ENCODE measurements at places on chromosomes 3 and 15.

GRCh38 chr3:49566312-49566711 is 12.0 kb downstream of the BSN start:
- no peak for DNase-seq

DNA sequence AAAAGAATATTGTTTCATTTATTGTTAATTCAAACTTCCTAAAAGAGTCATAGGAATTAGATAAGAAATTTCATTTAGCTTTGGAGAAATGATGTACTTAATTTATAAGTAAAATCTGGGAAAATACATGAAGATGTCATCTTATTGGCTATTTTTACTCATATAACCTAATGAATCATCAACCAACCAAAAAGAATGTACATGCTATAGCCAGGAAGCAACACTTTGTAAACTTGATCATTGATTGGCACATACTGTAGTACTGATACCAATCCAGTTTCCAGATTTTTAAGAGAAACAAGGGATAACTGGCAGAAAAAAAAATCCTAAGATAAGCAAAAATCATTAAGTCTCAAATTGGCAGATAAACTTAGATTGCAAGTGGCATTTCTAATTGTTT is 207.9 kb upstream of the CDIN1 start:
- no peak for DNase-seq

DNA sequence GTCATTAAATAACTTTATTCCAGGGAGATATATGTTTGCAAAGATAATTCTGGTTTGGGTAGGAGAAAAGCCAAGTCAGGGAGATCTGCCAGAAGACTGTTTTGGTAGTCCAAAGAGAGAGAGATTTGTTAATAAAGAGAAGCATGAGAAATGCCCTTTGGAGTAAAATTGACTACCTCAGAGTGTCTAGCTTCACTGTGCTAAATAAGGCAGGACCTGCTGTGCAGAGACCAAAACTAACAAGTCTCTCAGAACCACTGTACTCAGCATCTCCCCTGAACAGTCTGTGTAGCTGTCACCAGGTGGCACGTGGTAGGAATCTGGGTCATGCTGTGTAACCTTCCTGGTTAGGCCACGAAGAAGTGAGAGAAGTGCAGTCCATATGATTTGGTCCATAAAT is 31.6 kb upstream of the SLC35G2 start:
- DNase-seq = no peak

DNA sequence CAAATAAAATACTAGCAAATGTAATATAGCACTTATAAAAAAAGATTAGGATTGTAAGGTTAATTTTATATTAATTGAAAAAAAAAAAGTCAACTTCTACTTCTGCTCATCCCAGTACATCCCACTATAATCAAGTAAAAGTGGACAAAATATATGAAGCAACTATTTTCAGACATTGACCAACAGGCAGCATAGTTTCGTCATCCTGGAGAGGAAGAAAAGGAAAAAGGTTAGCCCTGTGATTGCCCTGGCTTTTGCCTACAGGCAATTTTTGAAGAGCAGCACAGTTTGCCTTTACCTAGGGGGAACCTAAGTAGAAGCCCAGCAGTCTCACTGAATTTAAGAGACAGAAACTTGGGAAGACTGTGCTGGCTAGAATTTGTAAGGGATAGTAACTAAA is 52.2 kb upstream of the ACTC1 start:
- DNase-seq = no peak

- no peak for DNase-seq
Observed at GRCh38 chr3:155598671-155599070, 146.2 kb downstream of the PLCH1 start.

- no peak for DNase-seq
Observed at GRCh38 chr15:31024979-31025378, 33.6 kb upstream of the MTMR10 start.

DNA sequence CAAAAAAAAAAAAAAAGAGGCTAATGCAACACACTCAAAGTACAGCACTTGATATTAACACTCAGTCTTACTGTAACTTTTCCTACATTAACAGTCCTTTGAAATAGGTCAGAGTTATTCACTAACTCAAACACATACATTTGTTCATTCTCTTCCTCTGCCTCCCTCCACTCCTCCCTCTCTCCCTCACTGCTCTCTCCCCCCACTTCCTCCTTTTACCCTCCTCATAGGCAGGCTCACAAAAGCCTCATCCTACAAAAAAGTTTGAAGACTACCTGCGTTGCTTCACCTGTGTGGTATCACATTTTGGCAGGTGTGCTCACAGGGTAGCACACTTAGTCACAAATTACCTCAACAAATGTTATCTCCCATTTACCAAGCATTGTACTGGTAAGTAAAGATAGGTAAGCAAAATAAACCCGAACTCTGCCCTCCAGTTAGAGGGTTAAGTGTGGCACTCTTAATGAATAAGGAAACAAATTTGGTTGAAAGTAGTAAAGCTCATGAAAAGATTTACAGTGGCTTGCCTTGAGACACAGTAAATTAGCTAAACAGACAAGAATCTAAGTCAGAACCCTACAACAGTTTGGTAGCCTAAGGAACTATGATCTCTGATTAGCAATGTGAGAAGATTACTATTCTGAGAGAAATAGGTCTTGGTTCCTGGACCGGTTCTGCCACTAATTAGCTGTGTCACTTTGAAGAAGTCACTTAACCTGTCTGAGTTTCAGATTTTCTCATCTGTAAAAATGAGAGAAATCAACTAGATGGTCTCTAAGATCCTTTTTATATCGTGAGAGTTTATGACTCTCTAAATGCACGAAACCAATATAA is 151.0 kb upstream of the MLF1 start:
- no peak for DNase-seq

DNA sequence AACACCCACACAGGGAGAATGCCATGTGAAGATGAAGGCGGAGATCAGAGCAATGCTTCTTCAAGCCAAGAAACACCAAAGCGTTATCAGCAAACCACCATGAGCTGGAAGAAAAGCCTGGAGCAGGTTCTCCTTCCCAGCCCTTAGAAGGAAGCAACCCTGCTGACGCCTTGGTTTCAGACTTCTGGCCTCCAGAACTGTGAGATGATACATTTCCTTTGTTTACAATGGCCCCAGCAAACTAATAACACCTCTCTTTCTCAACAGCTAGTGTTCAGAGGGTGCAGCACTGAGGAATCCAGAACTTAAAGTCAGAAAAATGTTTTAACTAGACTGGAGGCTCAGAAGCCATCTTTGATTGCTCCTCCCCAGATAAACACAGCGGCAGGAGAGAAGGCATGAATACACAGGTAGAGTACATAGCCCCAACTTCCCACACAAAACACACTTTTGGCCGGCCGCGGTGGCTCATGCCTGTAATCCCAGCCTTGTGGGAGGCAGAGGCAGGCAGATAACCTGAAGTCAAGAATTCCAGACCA is 132.4 kb upstream of the LPP start:
- DNase-seq = no peak

GRCh38 chr15:92663250-92663951 is 7.8 kb upstream of the FAM174B start:
- DNase-seq = no peak

Data from occipital lobe (tissue), 3 donors.